GM04504 (cell line): ENCODE measurements at places on chromosomes 5 and 9.

DNA sequence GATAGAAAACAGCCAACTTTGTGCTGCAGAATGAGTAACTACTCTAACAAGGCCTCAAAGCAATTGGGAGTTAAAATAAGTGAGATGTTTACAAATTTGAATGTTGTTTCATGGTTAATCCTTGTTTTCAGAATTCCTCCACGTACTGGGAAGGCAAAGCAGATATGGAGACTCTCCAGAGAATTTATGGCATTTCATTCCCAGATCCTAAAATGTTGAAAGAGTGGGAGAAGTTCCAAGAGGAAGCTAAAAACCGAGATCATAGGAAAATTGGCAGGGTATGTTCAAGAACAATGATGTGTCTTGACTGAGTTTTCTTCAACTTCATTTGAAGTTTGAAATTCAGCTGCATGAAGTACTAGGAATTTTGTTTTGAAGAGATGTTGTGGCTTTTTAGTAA lies 16.4 kb downstream of the TARS1 start:
- DNase-seq: no peak

GRCh38 chr9:126081746-126082145 lies 244.9 kb upstream of the MVB12B start:
- DNase-seq: no peak

- no peak for DNase-seq
Observed at GRCh38 chr9:89986190-89986589, 381.4 kb downstream of the GADD45G start.

DNA sequence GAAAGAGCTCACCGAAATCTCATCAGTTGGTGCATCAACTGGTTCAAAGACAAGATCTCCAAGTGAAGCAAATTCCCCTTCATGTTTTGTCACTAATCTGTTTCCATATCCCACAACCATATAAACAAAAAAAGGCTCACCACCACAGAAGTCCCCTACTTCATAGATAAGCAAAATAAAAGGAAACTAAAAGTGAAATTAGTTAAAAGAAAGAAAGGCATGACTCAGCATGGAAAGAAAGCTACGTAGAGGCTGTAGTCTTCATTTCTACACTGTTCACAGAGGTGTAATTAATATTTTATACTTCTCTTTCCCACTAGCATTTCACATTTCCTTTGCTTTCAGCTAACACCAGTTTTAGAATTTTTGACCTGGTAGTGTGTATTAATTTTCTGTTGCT lies 208.0 kb downstream of the CYLC2 start:
- no peak for DNase-seq

DNA sequence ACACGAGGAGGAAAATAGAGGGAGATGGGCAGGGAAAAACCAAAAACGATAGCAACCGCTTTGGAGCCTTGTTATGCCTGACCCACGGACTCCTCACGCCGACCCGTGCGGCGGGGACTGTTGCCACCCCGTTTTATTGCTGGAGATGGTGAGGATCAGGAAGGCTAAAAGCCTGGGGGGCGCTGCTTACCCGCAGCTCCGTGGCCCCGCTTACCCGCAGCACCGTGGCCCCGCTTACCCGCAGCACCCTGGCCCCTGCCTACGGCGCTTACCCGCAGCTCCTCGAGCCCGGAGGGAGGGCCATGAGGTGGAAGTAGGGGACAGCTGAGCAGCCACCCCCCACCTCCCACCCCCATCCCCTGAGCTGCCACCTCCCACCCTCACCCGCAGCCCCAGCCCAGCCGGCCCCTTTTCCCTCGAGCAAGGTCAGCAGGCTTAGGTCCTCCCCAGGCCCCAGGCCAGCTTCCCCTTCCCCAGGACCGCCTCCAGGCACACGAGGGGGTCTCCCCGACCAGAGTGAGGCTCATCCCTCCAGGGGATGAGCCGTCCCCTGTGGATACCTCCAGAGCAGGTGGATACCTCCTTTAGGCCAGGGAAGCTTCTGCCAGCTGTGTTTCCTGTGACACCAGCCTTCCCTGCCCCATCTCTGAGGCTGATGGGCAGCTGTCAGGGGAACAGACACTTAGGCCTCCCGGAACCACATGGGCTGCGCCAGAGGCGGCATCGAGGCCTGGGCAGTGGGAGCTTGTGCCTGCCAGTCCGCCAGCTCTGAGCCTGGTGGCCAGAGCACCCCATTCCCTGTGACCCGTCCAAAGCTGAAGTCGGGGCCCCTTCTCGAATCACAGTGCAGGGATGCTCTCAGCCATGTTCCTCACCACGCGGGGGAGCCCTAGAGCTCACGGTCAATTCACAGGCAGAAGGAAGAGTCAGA lies 92.3 kb downstream of the LMX1B start:
- no peak for DNase-seq

GRCh38 chr5:146967646-146968045 lies 89.1 kb upstream of the PPP2R2B start:
- DNase-seq: no peak

DNA sequence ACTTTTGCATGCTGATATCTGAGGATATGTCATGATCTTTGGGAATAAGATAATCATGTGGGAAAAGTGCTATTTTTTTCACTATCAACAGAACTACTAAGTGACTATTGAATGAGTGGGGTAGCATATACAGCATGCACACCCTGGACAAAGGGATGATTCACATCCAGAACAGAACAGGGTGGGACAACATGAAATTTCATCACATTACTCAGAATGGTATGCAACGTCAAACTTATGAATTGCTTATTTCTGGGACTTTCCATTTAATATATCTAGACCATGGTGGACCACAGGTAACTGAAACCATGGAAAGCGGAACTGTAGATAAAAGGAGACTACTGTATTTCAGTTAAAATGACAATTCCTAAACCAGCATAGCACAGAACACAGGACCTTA lies 370.0 kb downstream of the HINT1 start:
- DNase-seq: no peak

DNA sequence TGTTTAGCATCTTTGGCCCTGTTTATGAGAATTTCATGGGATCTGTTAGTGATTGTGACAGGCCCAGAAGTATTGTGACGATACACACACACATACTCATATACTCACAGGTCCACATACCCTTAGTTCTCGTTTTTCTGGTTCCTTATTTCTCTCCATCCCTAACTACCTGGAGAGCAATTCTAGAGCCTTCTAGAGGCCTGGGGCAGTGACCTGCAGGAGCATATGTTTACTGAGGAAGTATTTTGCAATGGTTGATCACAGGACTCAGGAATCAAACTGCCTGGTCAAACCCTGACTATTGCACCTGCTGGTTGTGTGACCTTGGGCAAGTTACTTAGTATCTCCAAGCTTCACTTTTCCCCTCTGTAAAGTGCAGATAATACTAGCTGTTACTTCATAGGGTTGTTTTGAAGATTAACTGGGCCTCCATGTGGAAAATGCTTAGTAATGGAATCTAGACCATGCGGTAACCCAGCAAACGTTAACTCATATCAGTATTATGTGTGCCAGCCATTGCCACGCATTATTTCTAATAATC lies 8.7 kb downstream of the PAPPA start:
- DNase-seq: no peak

DNA sequence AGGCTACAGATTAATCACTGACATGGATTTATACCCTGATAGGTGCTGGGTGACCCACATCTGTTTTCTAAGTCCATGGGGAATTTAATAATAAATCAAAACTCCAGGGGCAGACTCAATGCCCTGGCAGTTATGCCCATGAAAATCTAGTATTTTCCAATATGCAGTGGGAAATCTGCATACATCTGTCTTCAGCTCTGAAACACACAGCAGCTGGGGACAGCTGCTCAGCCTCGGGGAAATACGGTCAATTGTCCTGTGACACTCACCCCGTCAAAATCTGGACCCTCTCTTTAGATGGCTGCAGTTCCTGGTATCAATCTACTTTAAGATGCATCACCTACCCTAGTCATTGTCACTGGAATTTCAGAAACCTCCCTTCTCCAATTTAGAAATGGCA lies 12.7 kb upstream of the C1QTNF3 start:
- no peak for DNase-seq

DNA sequence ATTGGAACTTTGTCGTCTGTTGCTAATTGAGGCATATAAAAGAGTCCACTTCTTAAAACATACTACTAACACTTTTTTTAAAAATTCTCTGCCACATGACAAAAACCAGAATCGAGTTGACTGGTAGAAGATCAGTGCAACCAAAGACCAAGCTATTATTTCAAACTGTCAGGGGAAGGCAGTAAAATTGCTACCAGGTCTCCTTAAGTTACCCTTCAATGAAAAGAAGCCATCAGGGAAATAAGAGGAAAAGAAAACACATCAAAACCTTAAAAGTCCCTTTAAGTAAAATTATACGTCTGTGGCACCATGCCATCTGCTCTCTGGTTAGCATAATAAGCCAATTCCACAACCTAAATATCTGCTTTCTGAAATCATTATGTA lies 9.6 kb downstream of the ZNF608 start:
- no peak for DNase-seq

DNA sequence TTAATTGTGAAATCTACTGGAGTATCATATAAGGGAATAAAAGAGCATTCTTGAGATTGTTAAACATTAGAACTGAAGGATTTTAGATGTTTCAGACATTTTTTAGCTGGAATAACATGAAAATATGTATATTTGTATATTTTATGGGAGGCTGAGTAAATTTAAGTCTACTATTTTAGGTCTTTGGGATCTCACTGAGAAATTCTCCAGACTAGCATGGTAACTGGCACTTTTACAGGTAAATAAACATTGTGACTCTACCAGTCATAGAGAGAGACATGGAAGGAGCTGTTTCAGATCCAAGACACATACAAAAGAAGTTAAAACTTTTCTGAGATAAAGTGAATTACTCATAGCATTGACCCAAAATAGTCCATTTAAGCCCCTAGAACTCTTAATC lies 59.4 kb downstream of the NDUFAF2 start:
- DNase-seq: no peak

GRCh38 chr9:129027224-129027684 lies 877 bp downstream of the SH3GLB2 start:
- DNase-seq: no peak

GRCh38 chr5:168772316-168772961 lies 193.3 kb upstream of the PANK3 start:
- DNase-seq: no peak

GRCh38 chr9:8764051-8764450 lies 964.5 kb upstream of the DMAC1 start:
- DNase-seq: no peak

DNA sequence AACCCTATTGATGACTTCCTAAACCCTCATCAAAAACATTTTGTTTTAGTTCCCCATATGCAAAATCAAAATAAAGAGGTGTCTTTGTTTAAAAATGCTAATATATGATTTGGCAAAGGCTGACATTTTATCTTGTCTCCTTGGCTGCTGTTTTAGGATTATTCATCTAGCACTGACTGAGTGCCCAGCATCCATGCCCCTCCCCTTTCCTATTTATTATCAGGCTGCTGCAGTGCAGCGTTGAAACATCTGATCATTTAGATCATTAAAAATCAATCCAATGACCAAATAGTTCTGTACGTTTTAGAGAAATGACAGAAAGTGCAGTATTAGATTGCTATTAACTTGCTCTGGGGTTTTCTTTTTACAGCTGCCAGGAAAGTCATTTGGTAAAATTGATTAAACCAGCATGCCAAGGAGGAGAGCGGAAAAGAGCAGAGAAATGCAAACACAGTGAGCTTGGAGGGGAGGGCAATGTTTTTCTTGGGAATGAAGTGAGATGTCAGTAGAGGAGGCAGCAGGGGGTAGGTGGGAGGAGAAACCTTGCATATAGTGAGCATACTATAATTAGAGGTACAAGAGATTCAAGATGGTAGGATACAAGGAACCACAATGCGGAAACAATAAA lies 286.3 kb downstream of the PDE4D start:
- DNase-seq: no peak

DNA sequence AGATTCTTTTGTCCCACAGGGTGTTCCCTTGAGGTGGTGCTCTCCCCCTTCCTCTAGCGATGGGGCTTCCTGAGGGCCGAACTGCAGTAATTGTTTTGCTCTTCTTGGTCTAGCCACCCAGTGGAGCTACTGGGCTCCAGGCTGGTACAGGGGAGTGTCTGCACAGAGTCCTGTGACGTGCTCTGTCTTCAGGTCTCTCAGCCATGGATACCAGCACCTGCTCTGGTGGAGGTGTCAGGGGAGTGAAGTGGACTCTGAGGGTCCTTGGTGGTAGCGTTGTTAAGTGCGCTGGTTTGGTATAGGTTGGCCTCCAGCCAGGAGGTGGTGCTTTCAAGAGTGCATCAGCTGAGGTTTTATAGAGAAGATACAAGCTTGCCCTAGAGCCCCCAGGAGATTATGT lies 20.4 kb upstream of the CEP72 start:
- DNase-seq: no peak

DNA sequence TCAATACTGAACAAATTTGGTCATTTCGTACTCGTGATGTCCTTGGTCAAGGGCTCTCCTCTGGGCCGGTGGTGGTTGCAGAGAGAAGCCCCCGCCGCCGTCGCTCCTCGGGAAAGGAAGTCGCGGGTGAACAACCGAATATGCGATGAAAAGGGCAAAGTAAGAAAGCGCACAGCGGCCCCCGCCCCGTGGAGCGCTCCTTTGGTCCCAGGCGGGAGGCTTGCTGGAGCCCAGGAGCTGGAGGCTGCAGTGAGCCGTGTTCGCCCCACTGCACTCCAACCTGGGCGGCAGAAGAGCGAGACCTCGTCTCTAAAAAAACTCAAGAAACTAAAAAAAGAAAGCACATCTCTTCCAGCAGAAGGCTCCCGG lies 108.4 kb upstream of the LARP1 start:
- DNase-seq: no peak

DNA sequence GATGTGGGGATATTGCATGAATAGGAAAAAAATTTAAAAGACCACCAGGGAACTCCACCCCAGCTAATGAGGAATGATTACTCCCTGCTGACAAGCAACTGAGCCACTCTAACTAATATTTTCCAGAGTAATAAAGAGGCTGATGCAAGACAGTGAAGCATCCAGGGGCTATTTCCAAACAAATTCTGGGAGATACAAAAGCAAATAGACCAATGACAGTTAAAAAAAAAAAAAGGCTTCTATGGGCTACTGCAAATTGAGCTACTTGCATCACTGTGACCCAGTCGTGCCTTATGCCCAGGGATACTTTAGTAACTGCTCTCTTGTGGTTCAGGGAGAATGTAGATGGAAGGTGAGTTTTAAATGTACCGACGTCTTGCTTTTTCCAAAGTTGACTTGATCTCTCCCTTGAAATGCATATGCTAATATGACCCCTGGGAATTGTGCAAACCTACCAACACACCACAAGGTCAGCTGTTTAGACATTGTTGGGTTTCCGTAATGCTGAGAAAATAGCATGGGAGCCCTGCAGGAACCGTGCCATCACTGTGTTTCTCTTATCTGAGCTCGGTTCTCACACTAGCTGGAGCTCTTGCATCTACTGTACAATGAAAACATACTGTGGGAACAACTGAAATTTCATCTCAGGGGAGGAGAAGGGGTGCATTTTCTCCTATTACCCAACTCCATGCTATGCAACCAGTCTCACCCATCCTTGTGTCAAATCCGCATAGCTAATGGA lies 250.6 kb upstream of the MAP3K1 start:
- DNase-seq: no peak

GRCh38 chr5:77117161-77117560 lies 30.1 kb upstream of the ZBED3 start:
- DNase-seq: no peak

GRCh38 chr5:121573721-121574382 lies 277.8 kb upstream of the FTMT start:
- no peak for DNase-seq

DNA sequence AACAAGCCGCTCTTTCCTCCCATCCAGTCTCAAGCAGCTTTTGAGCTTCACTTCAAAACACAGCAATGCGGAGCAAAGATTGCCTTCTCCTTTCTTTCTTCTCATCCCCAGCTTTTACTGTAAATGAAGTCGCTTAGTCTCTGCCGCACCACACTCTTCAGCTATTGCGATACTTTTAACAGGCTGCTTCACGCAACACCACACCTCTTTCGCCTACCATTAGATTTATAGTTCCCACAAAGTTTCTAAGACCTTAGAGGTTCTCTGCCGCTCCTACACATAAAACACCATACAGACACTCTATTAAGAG lies 711 bp downstream of the PGGT1B start:
- DNase-seq: no peak
